CD4-positive, alpha-beta T cell treated with Interferon gamma for 1 hour (primary cell): ENCODE measurements at places on chromosomes 5 and 9.

DNA sequence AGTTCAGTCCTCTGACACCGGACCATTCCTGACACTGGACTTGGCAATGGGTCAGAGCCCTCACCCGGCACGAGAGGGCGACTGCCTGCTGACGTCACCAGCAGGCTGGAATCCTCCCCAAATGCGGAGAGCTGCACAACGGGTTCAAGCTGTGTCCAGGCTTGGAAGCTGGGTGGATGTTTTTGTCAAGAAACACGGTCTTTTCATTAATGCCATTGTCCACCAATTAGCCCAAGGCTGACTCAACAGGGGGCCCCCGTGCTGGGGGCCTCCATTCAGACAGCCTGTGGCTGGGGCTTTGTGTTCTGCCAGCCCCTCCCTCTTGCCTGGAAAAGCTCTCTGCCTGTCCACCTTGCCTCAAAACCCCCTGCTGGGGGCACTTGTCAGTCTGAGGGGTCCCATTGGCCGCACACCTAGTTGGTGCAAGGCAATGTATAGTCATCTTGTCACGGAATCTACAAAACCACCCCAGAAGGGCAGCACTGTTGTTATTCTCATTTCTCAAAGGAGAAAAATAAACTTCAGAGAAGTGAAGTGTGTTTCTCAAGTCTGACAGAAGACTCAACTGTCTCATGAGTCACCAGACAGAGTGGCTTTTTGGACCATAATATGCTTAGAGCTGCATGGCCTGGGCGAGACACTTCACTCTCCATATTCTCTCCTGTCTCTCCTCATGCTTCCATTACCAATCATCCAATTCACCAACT is 24.6 kb downstream of the NDUFA8 start:
- no peak for DNase-seq

- no peak for DNase-seq
These were observed 479.4 kb upstream of the MPDZ start for GRCh38 chr9:13758936-13759335.

DNA sequence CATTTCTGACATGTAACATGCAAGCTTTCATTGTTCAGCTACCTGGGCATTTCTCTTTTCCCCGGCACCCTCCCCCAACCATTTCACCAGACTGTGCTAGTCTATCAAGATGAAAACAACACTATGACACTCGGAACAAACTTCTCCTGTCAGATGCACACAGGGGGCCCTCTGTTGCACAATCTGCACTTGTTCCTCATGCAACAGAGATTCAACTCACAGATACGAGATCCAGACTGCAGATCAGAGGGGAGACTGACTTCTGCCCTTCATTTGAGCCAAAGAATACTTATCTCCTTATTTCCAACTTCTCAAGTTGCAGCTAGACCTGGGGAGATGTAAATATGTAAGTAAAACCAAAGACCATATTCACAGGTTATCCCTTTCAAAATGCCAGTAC is 15.7 kb upstream of the FST start:
- no peak for DNase-seq

GRCh38 chr9:137685741-137686420 is 67.1 kb downstream of the EHMT1 start:
- no peak for DNase-seq

GRCh38 chr9:117218951-117219350 is 195.9 kb downstream of the ASTN2 start:
- DNase-seq, result no peak

DNA sequence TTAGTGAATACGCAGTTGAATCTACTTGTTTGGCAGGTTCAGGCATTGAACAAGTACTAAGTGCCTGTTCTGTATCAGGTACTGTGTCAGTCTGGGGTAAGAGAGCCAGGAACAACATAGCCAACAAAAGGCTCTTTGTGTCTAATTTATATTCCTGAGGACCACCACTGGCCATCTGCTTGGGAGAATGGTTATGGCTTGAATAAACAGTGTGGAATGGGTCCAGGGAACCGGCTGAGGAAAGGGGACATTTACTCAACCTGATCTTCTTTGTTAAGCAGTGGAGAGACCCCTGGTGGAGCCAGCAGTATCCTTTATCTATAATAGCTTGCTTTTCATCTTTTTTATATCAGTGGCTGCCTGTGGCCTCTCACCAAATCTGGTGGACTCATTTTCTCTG is 38.6 kb downstream of the EXOSC2 start:
- no peak for DNase-seq

GRCh38 chr9:91884696-91885687 is 65.0 kb downstream of the ROR2 start:
- DNase-seq, result no peak

- DNase-seq, result no peak
These were observed 222.0 kb upstream of the KLF4 start for GRCh38 chr9:107711542-107711941.

GRCh38 chr9:70588381-70588780 is 173.9 kb upstream of the KLF9 start:
- DNase-seq, result no peak

DNA sequence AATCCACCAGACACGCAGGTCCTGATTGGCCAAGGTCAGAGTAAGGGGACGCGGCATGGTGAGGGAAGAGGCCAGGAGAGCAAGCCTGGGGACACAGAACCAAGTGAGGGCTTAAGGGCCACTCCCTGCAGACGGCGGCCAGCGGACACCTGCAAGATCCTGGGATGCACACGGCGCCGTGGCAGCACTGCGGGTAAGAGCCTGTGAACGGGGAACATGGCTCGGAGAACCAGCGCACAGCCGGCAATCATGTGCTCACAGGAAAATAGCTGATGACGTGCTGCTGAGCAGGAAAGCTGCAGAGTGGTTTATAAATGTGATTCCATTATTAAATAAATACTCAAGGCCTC is 27.0 kb upstream of the NSMF start:
- DNase-seq, result no peak

DNA sequence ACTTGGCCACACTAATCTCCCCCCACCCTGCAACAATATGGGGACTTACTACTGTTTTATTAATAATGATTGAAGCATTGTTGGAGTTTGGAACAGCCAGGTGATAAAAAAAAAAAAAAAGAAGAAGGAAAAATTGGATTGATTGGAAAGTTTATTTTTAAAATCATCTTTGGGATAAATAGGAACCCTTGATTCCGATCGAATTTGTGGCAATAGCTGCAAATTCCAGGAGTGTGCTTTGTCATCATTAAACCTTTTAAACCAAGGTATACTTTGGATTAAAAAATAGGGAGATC is 907 bp upstream of the NR2F1 start:
- DNase-seq, result no peak

DNA sequence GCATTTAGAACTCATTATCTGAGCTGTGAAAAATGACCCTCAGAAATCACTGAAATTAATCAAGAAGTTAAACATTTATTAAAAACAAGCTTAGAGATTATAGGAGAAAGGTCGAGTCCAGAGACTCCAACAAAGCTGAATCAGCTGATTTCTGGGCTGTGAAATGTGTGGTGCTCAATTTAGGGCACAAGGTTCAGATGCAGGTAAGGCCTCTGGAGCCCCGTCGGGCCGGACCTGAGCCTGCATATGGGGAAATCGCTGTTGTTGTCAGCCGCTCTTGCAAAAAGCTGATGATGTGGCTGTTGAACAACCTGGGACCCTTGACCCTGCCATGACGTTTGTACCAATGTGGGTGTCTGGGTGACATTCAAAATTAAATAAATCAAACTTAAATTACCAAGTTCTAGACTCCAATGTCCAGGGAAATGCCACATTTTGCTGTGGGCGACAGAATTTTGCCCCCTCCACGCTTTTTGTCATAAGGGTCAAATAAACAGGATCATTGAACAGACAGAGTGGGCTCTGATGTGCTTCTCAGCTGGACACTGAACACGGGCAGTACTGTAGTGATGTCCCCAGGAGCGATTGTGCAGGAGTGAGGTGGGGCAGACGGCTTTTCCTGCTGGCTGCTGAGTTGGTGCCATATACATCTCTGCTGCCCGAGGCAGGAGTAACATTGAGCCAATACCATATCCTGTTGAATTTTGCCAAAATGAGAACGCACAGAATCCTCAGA is 27.2 kb upstream of the FBP1 start:
- DNase-seq, result no peak

- DNase-seq, result no peak
These were observed 37.6 kb downstream of the ACER2 start for GRCh38 chr9:19446361-19446861.

DNA sequence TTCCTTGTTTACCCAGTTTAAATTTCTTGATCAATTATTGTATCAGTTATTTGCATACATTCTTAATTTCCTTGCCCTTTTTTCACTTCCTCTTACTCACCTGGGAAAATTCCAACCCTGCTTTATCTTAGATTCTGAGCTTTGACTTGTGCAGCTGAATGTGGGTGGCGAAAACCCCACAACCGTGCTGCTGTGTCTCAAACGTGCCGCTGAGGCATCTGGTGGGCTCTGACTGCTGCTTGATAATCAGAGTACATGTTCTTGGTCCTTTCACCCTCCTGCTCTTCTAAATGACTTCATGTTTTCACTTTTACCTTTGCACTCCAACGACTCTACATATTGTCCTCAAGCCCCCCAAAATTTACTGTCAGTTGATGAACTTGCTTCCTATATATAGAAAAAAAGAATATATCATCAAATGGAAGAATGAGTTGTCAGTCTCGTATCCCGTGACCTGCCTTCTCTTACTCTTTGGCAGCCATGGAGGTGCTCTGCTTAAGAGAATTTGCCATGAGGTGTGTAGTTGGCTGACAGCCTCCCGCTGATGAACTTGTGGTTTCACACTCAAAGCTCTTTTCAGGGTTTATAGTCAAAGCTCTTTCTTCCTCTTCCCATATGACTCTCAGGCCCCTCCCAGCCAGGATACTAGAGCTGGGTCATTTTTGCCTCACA is 14.0 kb upstream of the JAK2 start:
- DNase-seq, result peak; percentile 14

DNA sequence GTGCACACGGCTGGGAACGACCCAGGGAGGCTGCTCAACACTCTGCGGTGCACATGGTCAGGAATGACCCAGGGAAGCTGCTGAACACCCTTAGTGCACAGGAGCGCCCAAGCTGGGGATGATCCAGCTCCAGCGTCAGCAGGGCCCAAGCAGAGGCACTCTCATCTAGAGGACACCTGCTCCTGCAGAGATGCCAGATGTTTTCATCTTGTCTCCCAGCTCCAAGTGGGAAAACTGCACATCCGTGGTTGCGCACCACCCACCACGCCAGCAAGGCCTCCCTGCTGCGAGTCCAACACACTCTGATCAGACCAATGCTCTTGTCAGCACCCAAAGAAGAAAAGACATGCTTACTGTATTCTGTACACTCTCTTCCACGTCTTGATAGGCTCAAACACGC is 34.1 kb downstream of the UBE2QL1 start:
- no peak for DNase-seq
